Lower lobe of right lung (tissue), 2 donors: ENCODE measurements at places on chromosomes 1 and 21.
A peak's percentile ranks its signal among the peaks of the same experiment; 100 is the strongest.

DNA sequence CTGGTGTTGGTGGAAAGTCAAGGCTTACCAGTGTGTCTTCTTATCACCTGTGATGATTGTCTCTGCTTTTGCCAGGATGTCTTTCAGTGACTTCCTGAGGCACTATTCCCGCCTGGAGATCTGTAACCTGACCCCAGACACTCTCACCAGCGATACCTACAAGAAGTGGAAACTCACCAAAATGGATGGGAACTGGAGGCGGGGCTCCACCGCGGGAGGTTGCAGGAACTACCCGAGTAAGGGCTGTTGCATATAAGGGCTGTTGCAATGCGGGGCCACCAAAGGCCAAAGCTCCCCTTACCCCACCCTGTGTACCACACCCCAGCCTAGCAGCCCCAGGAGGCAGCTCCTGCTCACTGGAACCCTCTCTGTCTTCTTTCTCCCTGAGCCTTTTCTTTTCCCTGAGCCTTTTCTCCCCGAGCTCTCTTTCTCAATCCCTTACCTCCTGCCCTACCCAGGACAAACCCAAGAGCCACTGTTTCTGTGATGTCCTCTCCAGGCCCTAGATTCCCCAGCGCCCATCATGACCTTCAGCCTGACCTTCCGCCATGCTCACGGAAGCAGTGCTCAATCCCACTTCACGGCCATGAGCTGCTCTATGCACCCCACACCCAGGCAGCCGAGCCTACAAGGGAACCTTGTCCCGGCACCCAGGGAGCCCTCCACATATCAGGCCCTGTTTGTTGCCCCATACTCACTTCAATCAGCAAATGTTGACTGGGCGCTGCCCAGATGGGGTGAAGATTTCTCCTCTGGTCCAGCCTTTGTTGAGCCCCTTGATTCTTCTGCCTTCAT is 40.6 kb downstream of the CAPN2 start:
- DNase-seq: no peak

- no peak for DNase-seq
Measured at GRCh38 chr1:44696101-44696500, 21.6 kb downstream of the ARMH1 start.

GRCh38 chr1:15407580-15407979 is 2.1 kb upstream of the EFHD2 start:
- no peak for DNase-seq

DNA sequence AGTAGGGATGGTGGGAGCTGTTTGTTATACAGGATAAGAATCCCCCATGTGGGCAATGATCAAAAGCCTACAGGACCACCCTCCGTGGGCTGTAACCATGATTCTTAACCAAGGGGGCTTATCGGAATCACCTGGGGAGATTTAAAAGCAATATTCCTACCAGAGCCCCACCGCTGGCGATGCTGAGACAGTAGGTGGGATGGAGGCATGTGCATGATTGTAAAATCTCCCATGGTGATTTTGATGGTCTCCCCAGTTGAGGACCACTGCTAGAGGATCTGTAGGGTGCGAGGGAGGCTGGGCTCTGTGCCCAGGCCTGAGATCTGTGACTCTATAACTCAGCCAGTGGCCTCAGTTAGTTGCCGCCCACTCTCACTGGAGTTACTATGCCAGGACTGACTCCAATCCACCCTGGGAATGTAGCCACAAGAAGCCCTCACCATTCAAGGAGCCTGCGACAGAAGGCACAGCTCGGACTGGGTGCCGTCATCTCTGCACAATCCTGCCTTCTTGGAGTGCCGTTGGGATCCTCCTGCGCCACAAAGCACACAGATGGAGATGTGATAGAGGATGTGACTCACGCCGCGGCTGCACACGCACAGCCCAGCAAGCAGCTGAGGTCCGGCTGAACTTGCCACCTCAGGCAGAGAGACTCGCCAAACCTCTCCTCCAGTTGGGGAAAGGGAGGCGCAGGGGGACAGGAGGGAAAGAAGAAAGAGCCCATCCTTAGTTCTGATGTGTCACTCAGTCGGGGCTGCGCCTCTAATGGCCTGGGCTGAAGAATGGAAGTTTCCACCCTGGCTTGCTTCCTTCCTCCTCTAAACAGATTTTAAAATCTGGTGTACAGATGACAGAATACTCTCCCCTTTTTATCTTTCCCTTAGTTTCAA is 26.5 kb downstream of the AKNAD1 start:
- DNase-seq: peak; percentile 58

GRCh38 chr1:93471284-93471683 is 23.4 kb downstream of the FNBP1L start:
- no peak for DNase-seq

- DNase-seq: no peak
Measured at GRCh38 chr1:47181955-47182675, 7.7 kb downstream of the PDZK1IP1 start.

GRCh38 chr1:6491966-6492365 is 499 bp upstream of the PLEKHG5 start:
- DNase-seq: no peak

GRCh38 chr1:53526451-53527101 is 67.4 kb downstream of the DMRTB1 start:
- peak; percentile 57 for DNase-seq

DNA sequence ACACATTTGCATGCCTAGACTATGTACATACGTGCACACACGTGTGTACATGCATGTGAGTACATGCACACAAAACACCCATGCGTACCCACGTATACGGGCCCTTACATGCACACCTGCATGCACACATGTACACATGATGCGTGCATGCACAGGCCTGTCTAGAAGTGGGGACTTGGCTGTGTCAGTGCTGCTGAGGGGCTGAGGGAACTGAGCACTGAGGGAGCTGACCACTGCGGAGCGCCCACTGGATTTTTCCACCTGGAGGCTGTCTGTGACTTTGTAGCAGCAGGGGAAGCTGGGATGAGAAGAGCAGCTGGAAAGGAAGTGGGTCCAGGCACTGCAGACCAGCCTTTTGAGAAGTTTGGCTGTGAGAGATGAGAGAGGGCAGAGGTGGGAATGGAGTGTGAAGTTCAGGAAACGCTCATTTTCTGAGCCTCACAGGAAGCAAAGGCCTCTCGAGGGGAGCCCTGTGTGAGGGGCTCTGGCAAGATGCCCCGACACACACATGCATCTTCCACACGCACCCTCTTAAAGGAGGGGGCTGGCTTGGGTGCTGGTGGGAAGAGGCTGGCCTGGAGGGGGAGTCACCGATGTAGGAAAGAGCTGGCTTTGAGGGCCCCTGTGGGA is 20.9 kb downstream of the PODN start:
- DNase-seq: peak; percentile 12

DNA sequence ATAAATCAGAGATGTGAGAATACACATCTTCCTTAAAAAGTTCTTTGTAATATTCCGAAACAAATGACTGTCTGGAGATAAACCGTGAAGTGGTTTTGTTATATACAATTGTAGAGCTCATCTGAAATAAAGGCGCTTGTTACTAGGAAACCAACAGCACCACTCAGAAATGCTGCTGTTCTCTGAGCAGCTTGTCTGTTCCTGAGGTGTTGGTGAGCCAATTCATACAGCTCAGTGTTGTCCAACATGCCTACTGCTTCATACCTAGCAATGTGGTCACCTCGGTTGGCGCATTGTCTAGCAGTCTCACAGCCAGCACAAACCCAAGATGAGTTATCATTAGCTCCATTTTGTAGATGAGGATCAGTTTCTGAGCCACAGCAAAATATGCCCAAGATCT is 44.4 kb downstream of the GFI1 start:
- no peak for DNase-seq
